ENCODE measurements at places on chromosomes 12 and 14.

GRCh38 chr14:74575507-74575906 lies 36.5 kb downstream of the LTBP2 start:
- no peak for DNase-seq

DNA sequence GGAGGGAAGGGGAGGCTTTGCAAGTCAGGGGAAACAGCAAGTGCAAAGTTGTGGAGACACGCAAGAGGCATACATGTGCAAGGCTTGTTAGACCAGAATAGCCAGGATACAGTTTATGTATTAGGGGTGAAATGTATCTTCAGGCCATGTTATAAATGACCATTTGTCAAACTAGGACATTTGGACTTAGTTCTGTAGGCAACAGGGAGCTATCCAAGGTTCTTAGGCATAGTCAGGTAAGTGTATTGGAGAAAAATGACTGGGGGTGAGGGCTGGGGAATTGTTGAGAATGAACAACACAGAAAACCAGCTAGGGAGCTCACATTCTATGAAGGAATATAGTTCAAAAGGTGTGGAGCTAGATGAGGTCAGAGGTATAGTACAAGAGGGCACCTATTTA lies 42.5 kb downstream of the TPH2 start:
- DNase-seq: no peak

DNA sequence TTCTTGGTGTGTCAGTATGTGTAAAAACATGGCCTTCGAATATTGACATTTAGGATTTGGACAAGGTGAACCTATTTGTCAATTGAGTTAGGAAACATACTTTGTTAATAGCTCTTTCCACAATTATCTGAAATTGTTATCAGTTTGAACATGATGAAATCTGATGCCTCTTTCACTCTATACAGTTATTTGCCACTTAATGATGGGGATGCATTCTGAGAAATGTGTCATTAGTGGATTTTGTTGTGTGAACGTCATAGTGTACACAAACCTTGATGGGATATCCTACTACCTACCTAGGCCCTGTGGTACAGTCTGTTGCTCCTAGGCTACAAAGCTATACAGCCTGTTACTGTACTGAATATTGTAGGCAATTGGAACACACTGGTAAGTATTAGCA lies 4.8 kb downstream of the TULP3 start:
- no peak for DNase-seq

DNA sequence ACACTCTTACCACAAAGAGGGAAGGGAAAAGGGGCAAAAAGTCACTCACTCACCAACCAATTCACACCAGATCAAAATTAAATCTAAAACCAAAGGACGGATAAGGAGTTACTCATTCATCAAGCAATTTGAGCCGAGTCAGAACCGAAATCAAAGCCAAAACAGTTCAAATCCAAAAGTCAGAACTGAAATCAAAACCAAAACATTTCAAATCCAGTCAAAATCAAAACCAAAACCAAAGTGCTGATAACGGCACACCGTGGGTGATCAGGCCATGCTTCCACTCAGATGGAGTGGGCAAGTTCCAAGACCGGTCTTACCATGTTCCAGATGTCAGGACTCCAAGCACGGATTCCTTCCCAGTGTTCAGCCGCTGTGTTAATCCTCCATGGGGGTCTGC lies 139.5 kb downstream of the SLC38A6 start:
- DNase-seq: no peak

DNA sequence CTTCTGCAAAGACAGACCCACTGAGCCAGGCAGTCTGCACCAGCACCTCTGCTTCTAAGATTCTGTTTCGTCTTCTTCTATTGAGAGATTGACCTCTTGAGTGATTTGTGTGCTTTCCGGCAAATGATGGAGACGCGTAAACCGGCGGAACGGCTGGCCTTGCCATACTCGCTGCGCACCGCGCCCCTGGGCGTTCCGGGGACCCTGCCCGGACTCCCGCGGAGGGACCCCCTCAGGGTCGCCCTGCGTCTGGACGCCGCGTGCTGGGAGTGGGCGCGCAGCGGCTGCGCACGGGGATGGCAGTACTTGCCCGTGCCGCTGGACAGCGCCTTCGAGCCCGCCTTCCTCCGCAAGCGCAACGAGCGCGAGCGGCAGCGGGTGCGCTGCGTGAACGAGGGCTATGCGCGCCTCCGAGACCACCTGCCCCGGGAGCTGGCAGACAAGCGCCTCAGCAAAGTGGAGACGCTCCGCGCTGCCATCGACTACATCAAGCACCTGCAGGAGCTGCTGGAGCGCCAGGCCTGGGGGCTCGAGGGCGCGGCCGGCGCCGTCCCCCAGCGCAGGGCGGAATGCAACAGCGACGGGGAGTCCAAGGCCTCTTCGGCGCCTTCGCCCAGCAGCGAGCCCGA lies 703 bp downstream of the ASCL4 start:
- no peak for DNase-seq

- no peak for DNase-seq
Measured at GRCh38 chr14:19947413-19948090, 16.8 kb downstream of the OR4K1 start.

GRCh38 chr14:94110552-94111181 lies at the start of gene IFI27:
TSS of gene IFI27 (plus strand) at chr14:94110736.
- DNase-seq: no peak

DNA sequence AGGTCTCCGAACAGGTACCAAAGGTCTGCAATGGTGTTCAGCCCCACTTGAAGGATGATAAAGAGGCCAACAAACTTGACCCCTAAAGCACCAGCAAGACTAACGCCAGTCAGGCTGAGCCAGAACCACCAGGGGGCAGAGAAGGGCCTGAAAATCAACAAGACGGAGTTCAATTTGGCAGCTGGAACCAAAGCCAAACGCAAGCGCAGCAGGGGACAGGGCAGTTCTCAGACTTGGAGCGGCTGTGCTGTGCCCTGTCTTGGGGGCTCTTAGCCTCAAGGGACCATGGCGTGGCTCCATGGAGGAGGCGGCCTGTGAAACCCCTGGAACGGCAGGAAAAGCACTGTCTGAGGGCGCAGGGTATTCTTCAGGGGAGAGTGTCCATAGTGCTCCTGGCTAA lies 19.6 kb downstream of the POMT2 start:
- peak; percentile 43 for DNase-seq

DNA sequence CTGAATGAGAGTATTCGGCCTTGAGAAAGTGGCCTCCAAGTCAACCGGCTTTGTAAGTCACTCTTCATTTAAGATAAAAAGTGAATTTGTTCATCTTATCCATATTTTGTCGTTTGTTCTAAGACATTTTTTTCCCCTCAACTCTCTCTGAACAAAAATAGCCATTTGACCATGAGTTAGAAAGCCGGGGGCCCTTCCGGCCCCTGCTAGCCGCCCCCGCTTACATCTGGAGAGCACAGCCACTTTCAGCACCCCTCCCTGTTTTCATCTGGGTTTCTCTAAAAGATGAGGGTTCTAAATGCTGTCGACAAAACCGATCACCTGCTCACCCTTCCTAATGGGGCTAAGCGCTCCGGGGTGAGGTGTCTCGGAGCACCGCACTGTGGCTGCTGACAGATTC lies 30.7 kb upstream of the DLK1 start:
- no peak for DNase-seq

- DNase-seq: no peak
Measured at GRCh38 chr14:96182546-96182945, 22.1 kb upstream of the BDKRB2 start.

GRCh38 chr12:3244219-3244750 lies 167.1 kb downstream of the TSPAN9 start:
- DNase-seq: no peak

DNA sequence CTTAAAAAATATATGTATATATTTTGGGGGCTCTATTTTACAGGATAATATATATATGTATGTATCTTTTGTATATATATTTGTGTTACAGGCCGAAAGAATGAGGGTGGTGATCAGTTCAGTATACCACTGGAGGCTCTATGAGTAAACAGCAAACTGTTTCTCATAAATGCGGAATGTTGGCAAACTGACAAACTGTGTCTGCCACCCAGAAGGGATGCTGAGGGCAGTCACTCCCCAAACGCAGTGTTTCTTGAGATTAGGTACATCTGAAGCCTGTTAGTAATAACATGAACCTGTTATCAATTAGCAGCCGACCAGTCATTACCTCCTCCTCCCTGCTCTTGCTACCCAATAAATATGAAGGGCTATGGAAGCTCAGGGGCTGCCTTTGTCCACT lies 20.8 kb downstream of the TNFAIP2 start:
- DNase-seq: no peak

GRCh38 chr12:52518574-52519386 lies 1.4 kb downstream of the KRT5 start:
- no peak for DNase-seq

GRCh38 chr12:124032265-124032886 lies 59.4 kb downstream of the ZNF664 start:
- DNase-seq: no peak

GRCh38 chr14:105281371-105282097 lies 19.3 kb downstream of the BRF1 start:
- DNase-seq: no peak

- no peak for DNase-seq
Measured at GRCh38 chr12:2982361-2982760, 23.2 kb downstream of the TEAD4 start.

DNA sequence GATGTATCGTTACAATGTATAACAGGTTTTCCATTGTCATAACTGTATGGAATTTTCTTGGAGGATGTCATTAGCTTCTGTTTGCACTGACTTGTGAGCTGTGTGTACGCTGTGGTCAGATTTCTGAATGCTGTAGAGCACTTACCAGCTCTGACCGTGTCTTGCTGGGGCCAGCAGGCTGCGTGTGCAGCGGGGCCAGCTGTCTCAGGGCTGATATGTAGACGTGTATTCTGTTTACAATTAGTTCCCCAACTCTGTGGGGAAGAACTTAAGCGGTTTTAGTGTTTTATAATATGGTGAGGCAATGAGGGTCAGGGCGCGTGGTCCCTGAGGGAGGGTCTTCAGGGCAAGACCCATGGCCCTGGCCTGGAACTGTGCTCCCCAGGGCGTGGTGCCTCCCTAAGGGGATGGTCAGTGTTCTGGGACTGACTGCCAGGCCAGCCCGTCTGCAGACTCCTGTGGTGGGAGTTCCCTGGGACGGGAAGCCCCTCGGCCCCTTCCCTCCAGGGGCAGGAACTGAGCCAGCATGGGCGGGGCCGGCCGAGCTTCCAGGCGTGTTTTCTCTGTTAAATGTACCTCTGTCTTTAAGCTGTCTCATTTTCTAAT lies 18.7 kb downstream of the XRCC3 start:
- no peak for DNase-seq

- DNase-seq: no peak
Measured at GRCh38 chr12:52836491-52837412, 2.6 kb upstream of the KRT79 start.

- no peak for DNase-seq
Measured at GRCh38 chr12:97778111-97778510, 315.5 kb downstream of the RMST start.

DNA sequence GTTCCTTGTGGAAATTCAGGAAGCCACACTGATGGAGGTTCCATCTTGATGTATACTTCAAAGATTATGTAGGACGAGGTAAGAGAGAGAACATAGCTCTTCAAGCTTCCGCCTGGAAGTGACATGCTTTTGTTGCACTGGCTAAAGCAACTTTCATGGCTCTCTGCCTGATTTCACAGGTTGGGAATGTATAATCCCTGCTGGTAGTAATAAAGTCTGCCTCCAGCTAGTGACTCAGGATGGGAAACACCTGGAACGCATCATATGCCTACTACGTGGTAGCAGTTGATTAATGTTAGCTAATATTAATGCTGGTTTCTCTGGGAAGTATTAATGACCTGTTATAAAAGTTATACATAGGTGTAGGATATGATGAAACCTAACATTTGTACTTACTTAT lies 71.1 kb downstream of the PELI2 start:
- no peak for DNase-seq

- no peak for DNase-seq
Measured at GRCh38 chr12:6386038-6386437, 2.1 kb downstream of the LTBR start.

- no peak for DNase-seq
Measured at GRCh38 chr14:31172084-31172483, 35.5 kb downstream of the HECTD1 start.

DNA sequence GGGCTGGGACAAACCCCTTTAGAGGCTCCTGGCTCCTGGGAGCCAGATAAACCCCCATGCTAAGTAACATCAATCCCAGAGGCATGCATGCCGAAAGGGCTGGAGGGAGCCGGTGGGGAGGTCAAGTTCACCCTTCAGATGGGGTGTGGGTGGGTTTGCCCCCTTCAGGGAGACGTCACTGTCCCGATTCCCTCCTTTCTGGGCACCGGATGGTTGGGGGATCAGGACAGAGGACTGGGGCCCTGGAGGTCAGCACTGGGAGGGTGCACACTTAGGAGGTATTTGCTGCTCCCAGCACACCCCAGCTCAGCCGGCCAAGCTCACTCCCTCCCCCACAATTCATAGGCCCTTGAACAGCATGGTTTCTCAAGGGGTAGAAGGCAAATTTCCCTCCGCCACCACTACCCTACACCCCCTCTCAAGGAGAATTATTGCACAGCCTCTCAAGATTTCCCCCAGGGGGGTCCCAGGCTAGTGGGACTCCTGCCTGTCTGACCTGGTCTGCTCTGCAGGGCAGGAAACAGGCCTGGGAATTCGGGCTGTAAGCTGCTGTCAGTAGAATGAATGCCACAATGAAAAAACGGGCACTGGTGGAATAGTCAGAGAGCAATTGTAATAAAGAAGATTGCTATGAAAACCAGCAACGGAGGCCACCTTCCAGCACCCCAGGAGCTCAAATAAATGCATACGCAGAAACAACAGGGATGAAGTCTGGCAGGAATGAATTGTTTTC lies 63.5 kb downstream of the GALNT16 start:
- no peak for DNase-seq

DNA sequence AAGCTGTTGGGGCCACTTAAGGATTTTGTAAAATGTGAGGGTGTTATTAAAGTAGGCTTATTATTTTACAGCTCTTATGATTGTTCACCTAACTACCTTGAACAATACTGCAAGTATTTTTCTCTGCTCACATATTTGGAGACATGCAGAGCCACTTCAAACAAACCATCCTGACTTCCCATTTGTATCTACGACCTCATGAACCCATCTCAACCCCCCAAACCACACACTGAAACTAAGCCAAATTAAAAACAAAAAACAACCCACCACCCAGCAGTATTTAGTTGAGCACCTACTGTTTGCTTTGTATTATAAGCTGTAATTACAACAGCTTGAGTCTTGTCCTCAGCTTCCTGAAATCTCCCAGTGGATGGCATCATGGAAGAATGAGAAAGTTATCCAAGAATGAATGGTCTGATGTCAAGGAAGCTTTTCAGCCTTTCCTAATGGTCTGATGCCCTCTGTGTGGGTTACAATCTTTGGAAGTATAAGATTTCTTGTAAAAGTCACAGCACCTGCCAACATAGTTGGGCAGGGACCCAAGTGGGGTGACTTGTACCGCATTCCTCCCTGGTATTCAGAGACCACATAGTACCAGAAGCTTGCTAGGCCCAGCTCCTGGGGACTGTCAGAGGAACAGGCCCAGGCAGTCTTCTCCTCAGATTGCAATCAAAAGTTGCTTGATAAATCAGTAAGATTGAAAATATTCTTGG lies 416.6 kb downstream of the ZFP36L1 start:
- DNase-seq: no peak

GRCh38 chr14:99815696-99816095 lies 22.5 kb downstream of the EML1 start:
- DNase-seq: no peak

- no peak for DNase-seq
Measured at GRCh38 chr12:82833481-82833880, 146.8 kb downstream of the TMTC2 start.

Data from activated T-helper 2 cell treated with anti-CD3 and anti-CD28 coated beads, Interferon-gamma antibody, Interleukin-2, Interleukin-4, amounts not matched to agents 10 μg/mL and 5 μg/mL and 100 μg/mL, durations not matched to agents 14 hours and 24 hours and 36 hours (primary cell).